ENCODE measurements at places on chromosomes 1 and 21.

DNA sequence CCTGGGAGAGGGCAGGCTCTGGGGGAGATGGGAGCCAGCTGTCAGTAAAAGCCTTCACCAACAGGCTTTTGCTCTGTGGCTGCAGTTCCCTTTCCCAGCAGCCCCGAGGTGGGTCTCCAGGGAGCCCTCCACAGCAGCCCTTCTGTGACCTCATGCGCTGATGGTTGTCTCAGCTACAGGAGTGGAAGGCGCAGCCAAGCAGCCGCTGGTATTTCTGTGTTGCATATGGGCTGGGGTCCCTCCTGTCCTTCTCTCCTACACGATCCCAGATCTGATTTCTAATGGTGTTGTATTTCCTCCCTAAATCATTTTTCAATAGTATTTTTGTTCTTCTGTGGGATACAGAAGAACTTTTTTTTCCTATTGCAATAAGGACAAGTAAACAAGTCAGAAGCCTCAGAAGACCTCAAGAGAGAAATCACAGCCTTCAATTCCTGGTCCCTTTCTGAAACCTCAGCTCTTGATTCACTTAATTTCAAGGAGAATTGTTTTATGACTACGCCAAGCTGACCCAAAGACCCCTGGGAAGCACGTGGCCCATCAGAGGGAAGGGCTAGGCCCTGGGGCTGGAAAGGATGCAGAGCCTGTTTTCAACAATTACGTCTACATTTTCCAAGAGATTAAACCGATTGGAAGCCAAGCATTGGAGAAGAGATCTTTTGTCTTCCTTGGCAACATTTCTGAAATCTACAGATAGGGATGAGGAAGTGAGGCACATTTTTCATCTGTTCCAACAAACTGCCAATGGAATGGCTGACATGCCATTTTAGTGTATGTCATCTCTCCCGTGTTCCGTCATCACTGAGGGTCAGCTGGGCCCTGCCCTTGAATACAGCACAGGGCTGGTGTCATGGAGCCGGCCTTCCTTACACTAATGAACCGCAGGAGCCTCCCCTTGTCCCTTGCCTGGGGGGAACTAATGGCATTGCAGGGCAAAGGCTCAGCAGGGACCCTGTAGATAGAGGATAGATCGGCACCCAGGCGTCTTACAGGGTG is 42.0 kb upstream of the SCCPDH start:
- DNase-seq = no peak

DNA sequence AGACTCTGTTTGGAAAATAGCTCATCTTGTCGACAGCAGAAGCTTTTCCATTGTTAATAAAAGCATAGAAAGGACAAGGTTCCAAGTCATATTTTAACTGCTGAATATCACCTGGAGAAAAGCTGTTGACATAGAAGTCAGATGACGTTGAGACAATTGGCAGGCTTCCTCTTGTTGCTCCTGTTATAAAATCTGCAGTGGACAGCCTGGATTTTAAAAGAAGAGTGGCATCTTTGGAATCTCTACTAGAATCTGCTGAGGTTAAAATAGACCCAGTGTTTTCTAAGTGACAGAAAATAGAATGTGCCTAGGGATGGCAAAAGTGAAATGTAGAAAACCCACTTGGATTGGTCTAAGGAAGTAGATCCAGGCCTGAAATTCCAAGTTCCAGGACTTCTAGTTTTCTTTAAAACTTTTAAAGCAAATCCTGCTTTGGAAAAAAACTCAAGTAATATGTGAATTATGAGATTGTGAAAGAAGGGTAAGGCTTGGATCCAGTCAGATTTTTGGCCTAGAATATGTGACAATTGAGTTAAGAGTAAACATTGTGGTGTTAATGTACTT is 53.6 kb upstream of the NEXN start:
- DNase-seq = peak; percentile 75

- peak; percentile 86 for DNase-seq
Measured at GRCh38 chr1:59156526-59157199, 140.2 kb upstream of the FGGY start.

DNA sequence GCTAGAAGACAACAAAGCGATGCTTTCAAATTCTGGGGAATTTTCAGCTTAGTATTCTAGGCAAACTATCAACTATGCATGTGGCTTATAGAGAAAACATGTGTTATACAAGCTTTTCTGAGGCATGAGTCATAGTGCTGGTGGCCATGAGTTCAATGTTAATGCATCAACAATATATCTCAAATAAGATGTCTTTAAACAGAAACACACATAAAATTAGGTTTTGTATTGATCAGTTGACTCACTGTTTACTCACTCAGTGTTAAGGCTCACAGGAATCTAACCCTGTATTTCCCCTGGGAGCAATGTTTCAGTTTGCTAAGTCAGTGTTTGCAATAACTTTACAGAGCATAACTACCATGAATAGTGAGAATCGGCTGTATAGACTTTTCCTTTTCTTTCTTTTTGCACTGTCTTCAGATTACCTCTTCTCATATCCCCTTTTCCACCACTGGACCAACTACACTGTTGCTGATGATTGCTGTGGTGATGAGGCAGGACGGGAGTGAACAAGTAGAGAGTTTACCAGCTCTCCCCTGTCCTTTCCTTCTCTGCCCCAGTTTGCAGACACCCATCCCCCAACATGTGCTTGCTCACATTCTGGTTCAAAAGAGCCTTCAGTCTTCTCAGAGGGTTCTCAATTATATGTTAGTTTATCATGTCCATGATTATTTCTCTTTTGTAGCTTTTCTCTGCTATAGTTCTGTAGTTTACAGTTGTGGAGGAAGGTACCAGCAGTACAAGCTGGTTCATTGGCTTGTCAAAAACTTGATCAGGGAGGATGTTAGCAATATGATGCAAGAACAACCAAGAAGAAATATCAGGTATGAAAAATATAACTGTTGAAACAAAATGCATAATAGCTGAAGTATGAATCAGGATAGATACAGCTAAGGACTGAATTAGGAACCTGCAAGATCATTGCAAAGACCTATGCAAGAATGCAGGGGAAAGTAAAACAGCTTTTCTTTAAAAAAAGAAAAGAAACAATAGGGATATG is 23.9 kb downstream of the CD2 start:
- DNase-seq = peak; percentile 66

DNA sequence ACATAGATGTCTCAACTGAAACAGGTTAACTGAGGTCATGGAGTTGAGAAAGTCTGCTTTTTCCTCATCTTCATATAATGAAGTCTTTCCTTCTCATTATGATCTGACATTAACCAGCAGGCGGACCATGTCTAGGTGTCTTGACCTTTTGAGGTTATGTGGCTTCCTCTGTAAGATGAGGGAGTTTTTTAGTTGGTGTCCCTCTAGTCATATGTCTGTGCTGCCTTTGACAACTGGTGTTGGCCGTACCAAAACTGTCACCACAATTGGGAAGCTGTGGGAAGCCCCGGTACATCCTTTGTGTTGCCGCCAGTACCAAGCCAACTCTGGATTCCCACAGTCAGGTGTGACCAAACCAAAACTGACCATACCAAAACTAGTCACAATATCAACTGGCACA is 105.1 kb downstream of the PBX1 start:
- DNase-seq = no peak
